ENCODE measurements at places on chromosomes 2 and 18. TPM values are rescaled to one million over a fixed set of nuclear protein-coding genes. Genes with fewer than 3 reads are reported as not detected.

- H3K4me3 ChIP-seq, result no peak overlapping the region
- H3K27me3 ChIP-seq, result no peaks in the 10 kb centered on the region
- H3K4me1 ChIP-seq, result no peaks in the 10 kb centered on the region
- H3K27ac ChIP-seq, result no peak overlapping the region
- H3K36me3 ChIP-seq, result peaks cover 21% of the 10 kb centered on the region
These were observed 27.7 kb downstream of the NFATC1 start for GRCh38 chr18:79423211-79424007.

DNA sequence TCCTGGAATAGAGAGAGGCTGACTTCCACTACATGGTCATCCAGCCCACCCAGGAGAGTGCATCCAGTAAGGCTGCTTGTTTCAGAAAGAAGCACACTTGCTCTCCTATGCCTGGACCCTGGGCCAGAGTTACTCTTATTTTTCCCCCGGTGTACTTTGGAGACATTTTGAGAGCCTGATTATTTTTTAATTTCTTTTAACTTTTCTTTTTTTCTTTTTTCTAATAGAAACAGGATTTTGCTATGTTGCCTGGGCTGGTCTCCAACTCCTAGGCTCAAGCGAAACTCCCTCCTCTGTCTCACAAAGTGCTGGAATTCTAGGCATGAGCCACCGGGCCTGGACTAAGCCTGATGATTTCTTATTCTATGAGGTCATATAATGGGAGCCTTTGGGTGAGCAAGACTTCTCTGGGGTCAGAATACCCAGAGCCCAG lies 62.2 kb downstream of the RPL37A start:
- H3K4me1 ChIP-seq, result no peaks in the 10 kb centered on the region
- H3K27me3 ChIP-seq, result no peaks in the 10 kb centered on the region
- no peaks in the 10 kb centered on the region for H3K36me3 ChIP-seq
- H3K4me3 ChIP-seq, result no peak overlapping the region

Gene CYP27A1
- 17.2 TPM for total RNA-seq

DNA sequence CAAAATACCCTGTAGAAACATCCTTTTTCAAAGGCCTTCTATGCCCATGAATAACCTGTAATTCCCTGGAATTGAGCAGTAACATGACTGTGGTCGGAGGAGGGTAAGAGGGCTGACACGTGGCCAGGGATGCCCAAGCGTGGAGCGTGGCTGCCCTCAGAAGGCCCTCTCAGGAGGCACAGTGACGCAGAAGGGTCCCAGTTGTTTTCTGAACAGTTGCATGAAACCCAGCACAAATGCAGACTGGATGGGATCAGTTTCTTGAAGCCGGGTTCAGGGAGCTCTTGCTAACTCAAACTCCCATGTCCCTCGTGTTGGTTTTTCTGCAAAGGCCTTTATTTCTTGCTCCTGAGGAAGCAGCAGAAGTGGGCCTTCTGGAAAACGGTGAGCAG lies 237.0 kb downstream of the ALPK2 start:
- no peak for DNase-seq
- H3K27me3 ChIP-seq, result no peaks in the 10 kb centered on the region
- H3K36me3 ChIP-seq, result peaks cover 34% of the 10 kb centered on the region
- H3K4me1 ChIP-seq, result no peaks in the 10 kb centered on the region
- no peak overlapping the region for H3K4me3 ChIP-seq
- H3K27ac ChIP-seq, result no peak overlapping the region

Gene CACNB4
- 0.37 TPM for total RNA-seq

DNA sequence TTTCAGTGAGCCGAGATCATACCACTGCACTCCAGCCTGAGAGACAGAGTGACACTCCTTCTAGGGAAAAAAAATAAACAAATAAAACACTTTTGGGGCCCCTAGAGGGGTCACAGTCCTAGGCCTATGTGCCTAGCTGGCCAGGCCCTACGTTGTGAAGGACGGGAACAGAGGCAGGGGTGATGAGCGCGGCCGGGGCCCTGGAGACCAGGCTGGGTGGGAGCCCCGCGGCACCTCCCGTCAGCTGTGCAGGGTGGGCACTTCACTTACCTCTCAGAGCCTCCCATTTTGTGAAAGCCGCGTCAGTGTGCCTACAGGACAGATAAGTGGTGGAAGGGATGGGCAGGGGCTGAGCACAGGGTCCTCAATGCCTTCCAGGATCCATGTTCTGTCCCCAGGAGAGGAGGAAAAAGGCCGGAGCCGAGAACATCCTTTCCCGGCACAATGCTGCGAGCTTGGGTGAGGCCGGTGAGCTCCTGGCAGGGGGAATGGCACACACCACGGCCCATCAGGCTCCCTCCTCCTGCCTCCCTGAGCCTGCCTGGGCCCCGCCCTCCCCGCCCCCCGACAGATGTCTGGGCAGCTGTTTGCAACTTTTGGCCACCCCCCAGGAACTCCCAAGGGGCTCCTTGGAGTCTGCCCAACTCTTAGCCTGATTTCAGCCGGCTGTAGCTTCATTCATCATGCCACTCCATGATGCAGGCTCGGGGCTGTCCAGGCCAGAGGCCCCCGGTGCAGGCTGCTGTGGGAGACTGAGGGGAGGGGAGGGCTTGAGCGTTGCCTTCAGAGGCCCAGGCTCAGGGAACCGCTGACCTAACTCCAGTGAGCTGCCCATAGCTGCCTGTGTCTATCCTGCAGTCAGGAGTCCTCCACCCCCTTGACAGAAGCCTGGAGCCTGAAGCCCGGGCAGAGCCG lies 196.5 kb downstream of the TFCP2L1 start:
- H3K27me3 ChIP-seq, result no peaks in the 10 kb centered on the region
- no peaks in the 10 kb centered on the region for H3K4me1 ChIP-seq
- no peaks in the 10 kb centered on the region for H3K36me3 ChIP-seq
- DNase-seq, result no peak
- H3K4me3 ChIP-seq, result no peak overlapping the region

Gene GKN2
- not detected for total RNA-seq

DNA sequence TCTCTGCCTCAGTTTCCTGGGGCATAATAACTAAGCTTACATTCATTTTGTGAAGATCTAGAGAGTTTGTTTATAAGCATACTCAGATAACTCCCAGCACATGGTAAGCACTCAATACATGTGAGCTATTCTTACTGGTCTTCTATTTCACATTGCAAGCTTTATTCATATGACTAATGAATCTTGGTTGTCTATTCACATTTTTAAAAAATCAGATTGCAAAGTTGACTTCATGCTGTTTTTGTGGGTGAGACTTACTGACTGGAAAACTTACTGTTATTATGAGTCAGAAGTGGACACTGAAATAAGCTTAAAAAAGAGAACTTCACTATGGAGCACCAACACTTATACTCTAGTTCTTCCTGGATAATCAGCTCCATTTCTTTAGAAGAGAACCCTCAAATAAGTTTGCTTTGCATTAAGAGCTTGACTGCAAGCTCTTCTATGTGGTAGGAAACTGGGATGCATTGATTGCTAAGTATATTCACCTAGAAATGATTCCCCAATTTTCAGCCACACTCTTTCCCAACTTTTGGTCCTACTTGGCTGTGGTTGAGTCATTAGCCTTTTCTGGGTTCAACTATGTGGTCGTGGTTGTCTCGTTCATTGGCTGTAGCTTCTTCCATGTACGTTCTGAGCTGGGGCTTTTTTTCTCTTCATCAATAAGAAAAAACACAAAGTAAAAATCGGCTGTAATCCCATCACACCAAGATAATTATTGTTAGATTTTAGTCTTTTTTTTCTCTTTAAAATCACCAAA lies 29.5 kb upstream of the RBMS1 start:
- H3K27ac ChIP-seq, result no peak overlapping the region
- no peaks in the 10 kb centered on the region for H3K4me1 ChIP-seq
- DNase-seq, result no peak

Gene TTC27
- 6.0 TPM for total RNA-seq

Gene CABYR
- 0.41 TPM for total RNA-seq

DNA sequence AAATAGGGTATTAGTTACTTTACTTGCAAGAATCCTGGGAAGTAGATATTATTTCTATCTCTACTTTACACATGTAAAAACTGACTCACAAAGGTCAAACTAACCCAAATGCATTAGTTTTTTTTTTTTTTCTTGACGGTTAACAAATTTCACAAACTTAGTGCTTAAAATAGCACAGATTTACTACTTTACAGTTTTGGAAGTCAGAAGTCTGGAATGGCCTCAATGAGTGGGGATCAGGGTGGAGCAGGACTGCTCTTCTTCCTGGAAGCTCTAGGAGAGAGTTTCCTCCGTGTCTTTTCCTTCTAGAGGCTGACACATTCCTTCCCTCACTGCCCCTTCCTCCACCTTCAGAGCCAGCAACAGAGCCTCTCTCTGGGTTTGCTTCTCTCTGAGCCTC lies 117.2 kb downstream of the COL6A3 start:
- no peaks in the 10 kb centered on the region for H3K36me3 ChIP-seq
- no peak for DNase-seq
- H3K4me3 ChIP-seq, result no peak overlapping the region
- no peaks in the 10 kb centered on the region for H3K27me3 ChIP-seq
- peaks cover 22% of the 10 kb centered on the region for H3K4me1 ChIP-seq

- DNase-seq, result no peak
- H3K4me3 ChIP-seq, result no peak overlapping the region
- H3K4me1 ChIP-seq, result no peaks in the 10 kb centered on the region
- H3K27me3 ChIP-seq, result no peaks in the 10 kb centered on the region
These were observed 10.9 kb downstream of the INPP4A start for GRCh38 chr2:98455494-98455976.

DNA sequence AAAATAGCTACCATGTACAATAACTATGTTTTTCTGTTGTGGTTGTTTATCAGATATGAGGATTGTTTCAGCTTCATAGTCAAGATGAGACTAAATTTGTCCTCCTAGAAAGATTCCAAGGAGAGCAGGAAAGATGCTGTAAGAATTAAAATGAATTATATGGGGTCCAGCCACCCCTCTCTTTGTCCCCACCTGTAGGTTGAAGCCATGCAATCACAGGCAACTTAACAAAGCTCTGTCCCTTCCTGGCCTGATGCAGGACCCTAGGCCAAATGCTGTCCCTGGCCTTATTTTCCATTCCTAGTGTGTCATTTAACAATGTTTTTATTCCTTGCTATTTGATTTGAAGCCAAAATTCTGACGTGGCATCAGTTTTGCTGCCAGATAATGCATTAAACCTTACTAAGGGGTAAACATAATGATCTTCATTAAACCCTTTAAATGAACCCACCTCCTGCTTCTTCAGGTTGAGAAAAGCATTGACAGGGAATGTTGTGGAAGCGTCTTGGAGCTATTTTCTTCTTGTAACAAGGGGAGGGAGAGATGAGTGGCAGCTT lies 240.9 kb upstream of the ZNF521 start:
- no peak overlapping the region for H3K4me3 ChIP-seq
- H3K27me3 ChIP-seq, result no peaks in the 10 kb centered on the region
- no peak overlapping the region for H3K27ac ChIP-seq
- no peaks in the 10 kb centered on the region for H3K36me3 ChIP-seq
- H3K4me1 ChIP-seq, result no peaks in the 10 kb centered on the region

Gene CRYBA2
- total RNA-seq, result not detected

- H3K27me3 ChIP-seq, result no peaks in the 10 kb centered on the region
- H3K4me3 ChIP-seq, result no peak overlapping the region
- H3K27ac ChIP-seq, result no peak overlapping the region
- no peaks in the 10 kb centered on the region for H3K4me1 ChIP-seq
These were observed 63.2 kb upstream of the TCF4 start for GRCh38 chr18:55651236-55651635.

DNA sequence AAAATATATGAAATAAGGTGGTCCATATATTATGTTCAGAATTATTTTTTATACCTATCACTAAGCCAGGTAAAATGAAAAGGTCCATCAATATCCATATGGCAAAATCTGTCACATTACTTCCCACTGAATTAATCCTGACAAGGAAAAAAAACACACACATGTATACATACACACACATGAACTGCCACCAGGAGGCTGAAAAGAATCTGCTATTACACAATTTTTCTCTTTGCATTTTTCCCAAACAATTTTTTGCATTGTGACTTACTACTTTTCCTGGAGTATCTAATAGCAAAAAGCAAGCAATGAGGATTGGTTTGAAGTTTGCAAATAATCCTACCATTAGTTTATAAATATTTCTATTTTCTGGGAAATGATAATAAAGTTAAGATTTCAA lies 128.2 kb upstream of the CD226 start:
- no peaks in the 10 kb centered on the region for H3K4me1 ChIP-seq
- H3K27ac ChIP-seq, result no peak overlapping the region
- no peaks in the 10 kb centered on the region for H3K27me3 ChIP-seq
- no peaks in the 10 kb centered on the region for H3K36me3 ChIP-seq
- no peak for DNase-seq

Gene TBR1
- total RNA-seq, result not detected

DNA sequence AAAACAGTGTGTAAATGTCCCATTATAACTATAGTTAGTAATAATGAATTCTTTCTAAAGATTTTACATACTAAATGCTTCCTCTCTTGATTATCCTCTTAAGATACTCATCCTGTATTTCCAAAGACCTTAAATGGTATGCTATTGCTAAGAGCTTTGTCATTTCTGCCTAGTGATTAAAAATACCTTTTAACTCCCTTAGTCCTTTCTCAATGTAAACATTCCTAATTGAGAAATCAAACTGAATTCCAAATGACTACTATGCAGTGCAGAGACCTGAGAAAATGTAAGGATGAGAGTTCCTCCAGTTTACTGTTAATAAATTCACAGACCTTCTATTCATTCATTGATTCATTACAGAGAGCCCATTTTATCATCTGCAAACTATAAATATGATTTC lies 86.9 kb downstream of the SOS1 start:
- H3K4me1 ChIP-seq, result no peaks in the 10 kb centered on the region
- H3K27me3 ChIP-seq, result no peaks in the 10 kb centered on the region

Gene C2orf80
- not detected for total RNA-seq

Gene RGPD5
- total RNA-seq, result 14.9 TPM

Gene FMNL2
- 11.5 TPM for total RNA-seq

- no peak for DNase-seq
- H3K36me3 ChIP-seq, result no peaks in the 10 kb centered on the region
- H3K4me3 ChIP-seq, result no peak overlapping the region
- H3K27ac ChIP-seq, result no peak overlapping the region
These were observed 12.0 kb upstream of the ATP6V1C2 start for GRCh38 chr2:10709290-10709939.

Gene EML6
- total RNA-seq, result 1.1 TPM

- H3K4me1 ChIP-seq, result no peaks in the 10 kb centered on the region
- no peaks in the 10 kb centered on the region for H3K36me3 ChIP-seq
- no peak overlapping the region for H3K27ac ChIP-seq
- no peaks in the 10 kb centered on the region for H3K27me3 ChIP-seq
- no peak for DNase-seq
These were observed 332.3 kb downstream of the NCKAP5 start for GRCh38 chr2:133235968-133236367.

- H3K27me3 ChIP-seq, result no peaks in the 10 kb centered on the region
- H3K27ac ChIP-seq, result no peak overlapping the region
- H3K4me3 ChIP-seq, result no peak overlapping the region
- no peaks in the 10 kb centered on the region for H3K36me3 ChIP-seq
- DNase-seq, result no peak
These were observed 60.7 kb upstream of the KIF5C start for GRCh38 chr2:148814143-148814859.

Gene FLACC1
- 7.5 TPM for total RNA-seq

Data from right atrium auricular region (tissue), 2 donors.